ENCODE measurements at places on chromosomes 1 and 21.

DNA sequence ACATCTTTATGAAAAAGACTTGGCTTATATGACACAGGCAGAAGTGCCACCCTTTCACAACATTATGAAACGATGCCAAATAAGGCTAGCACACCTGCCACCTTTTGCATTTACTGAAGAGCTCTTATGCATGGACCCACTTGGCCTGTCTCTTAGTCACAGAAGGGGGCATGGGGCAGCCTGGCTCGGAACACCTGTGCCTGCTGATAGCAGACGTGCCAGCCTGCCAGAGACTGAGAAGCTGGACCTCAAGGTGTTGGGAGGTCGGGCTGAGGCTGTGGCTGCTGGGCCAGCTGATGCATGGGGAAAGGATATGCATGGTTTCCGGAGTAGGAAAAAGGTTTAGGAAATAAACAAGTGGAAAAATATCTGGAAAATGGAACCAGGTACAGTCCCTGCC lies 21.5 kb downstream of the RCAN1 start:
- DNase-seq, result no peak

DNA sequence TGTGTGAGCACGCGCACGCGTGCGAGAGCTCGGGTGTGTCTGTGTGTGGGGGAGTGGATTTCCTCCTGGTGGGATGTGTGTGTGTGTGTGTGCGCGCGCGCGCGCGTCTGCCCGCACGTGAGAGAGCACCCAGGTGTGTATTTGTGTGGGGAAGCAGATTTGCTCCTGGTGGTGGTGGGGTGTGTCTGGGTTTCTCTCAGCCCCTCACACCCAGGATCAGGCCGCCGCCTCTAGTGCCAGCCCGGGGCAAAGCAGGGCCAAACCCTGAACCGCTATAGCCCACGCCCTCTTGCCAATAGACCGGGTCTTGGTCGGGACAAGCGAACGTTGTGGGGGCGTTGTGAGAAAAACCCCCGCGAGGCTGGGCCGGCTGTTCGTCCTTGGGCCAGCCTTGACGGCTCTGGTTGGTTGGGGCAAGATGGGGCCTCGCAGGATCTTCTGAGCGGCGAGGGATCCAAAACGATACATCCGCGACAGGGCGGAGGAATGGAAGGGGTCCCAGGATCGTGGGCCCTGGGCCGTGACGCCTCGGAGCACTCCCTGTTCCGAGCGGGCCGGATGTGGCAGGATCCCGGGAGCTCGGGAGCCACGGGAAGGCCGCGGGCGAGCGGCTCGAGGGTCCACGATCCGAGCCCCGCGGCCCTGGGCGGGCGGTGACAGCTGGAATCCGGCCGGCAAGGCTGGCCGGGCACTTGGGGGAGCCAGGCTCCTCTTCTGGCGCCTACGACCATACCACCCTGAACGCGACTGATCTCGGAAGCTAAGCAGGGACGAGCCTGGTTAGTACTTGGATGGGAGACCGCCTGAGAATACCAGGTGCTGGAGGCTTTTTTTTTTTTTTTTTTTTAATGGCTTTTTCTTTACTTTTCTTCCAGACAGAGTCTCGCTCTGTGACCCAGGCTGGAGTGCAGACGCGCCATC lies 68.2 kb downstream of the RNF187 start:
- no peak for DNase-seq

DNA sequence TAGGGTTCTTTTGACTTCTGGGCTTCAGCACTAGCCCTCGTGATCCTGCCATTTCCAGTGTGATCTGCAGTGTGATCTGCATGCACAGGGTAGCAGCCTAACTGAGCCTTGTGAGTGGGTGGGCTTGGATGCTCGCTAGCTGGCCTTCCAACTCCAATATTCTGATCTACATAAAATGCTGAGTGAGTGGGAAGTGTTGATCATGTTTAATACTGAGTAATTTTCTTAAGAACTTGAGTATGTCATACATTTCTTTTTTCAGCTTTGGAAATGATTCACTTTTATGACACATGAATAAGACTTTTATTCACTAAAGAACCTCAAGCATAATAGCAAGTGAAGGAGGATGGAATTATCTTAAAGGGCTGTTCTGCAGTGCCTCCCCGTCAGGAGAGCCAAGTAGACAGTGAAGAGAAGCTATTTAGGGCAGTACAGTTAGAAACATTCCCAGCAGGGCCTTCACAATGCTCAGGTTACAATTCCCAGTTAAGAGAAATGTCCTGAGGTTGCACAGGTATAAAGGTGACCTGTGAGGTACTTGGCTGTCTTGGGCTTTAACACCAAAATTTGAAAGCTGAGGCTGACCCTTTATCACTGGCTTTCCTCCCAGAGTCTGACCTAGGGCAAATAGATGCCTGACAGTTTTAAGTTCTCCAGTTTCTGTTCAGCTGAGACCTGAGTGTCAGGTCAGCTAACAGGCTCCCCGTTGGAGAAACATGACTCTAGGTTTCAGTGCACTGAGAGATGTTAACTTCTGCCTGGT lies 29.1 kb upstream of the LRRC8C start:
- DNase-seq, result no peak

- no peak for DNase-seq
Measured at GRCh38 chr1:184604152-184604900, 150.3 kb downstream of the EDEM3 start.

GRCh38 chr1:118868387-118868786 lies 119.8 kb downstream of the TBX15 start:
- no peak for DNase-seq
